Activated CD8-positive, alpha-beta memory T cell treated with anti-CD3 and anti-CD28 coated beads, Interleukin-2, amount 50 U/mL, for 4 hours (primary cell): ENCODE measurements at places on chromosomes 13 and 19.

GRCh38 chr13:93899981-93900380 lies 579.5 kb downstream of the DCT start:
- no peak for DNase-seq

DNA sequence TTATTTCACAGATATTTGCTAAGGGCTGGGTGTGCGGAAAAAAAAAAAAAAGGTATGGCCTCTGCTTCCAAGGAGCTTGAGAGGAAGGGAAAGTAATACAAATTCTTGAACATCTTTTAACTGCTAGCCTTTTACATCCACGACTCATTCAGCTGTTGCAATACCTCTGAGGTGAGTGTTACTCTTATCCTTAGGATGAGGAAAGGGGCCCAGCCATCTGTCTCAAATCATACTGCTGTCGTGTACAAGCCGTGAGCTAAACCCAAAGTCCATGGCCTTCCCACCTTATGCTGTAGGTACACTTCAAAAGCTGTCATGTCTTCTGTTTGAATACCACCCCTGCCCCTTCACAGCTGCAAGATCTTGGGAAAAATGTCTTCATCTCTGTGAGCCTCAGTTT lies 146.8 kb downstream of the KCNRG start:
- no peak for DNase-seq

DNA sequence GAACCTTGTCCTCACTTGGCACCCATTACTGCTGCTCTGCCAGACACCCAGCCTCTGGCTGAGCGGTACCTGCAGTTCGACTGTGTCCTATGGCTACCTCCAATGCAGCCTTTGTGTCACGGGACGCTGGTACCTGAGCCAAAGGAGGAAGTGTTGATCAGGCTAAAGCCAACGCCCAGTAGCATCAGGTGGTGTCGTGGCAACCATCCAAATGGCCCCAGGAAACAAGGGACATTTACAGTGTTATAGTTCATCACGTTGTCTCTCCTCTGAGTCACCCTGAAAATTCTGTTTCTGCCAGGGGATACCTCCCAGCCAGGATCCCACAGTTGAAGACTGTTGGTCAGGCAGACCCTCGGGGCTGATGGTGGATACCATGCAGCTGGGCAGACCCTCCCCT lies 10.1 kb downstream of the RHPN2 start:
- DNase-seq: no peak

- no peak for DNase-seq
These were observed 228.7 kb downstream of the LACC1 start for GRCh38 chr13:44108331-44108858.

GRCh38 chr13:60501236-60501635 lies 104.2 kb downstream of the TDRD3 start:
- no peak for DNase-seq

DNA sequence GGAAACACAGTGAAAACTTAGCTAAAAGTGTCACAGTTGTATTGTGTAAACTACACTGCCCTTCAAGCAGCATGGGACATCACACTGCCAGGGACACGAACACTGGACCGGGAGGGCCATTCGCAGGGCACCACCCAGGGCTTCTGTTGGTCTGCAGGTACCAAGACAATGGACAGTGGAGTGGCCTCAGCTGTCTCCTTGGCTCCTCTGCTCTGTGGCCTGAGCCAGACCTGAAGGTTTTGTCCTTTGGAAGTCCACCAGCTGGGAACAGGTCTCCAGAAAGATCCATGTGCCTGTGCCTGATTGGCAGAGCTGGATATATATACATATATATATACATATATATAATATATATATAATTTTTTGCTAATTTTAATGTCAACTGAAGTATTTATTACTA lies 149.8 kb downstream of the ZNF536 start:
- DNase-seq: no peak
